ENCODE measurements at places on chromosomes 3 and 15. TPM values are rescaled to one million over a fixed set of nuclear protein-coding genes. Genes with fewer than 3 reads are reported as not detected.

Gene CAND2
- 2.6 TPM for polyA plus RNA-seq

Gene PXK
- polyA plus RNA-seq: 19.6 TPM

Gene MEIS2
- 1.1 TPM for polyA plus RNA-seq

Gene ROBO1
- polyA plus RNA-seq: 8.3 TPM

Gene CCR8
- not detected for polyA plus RNA-seq

Gene ARRDC4
- polyA plus RNA-seq: 7.8 TPM

Gene THRB
- polyA plus RNA-seq: 5.6 TPM

Gene OR5K2
- polyA plus RNA-seq: not detected

Gene PPM1L
- 20.3 TPM for polyA plus RNA-seq

Gene THBS1
- polyA plus RNA-seq: 22.2 TPM

Gene OR5K4
- polyA plus RNA-seq: not detected

Gene FAM81A
- polyA plus RNA-seq: 9.7 TPM

Gene FOXL2NB
- not detected for polyA plus RNA-seq

Gene SLC9A9
- 63.4 TPM for polyA plus RNA-seq

All from Purkinje cell (primary cell).